ENCODE measurements at places on chromosomes 5 and 9.

- no peak for DNase-seq
Observed at GRCh38 chr9:135587658-135588057, 26.1 kb downstream of the PAEP start.

DNA sequence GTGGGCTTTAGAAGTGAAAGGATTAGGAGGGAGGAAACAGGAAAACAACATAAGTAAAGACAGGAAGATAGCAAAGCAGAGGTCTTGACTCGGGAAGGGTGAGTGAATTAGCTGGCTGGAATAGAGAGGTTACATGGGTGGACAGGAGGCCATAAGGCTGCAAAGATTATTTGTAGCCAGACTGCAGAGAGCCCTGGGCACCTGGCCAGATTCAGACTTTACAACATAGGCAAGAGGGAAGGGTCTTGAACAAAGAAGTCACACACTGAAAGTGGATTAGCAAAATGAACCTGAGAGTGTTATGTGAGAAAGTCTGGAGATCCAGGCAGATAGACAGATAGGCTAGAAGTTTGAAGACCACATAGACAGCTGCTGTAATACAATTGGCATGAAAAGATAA, 29.7 kb upstream of the CER1 start:
- DNase-seq, result peak; percentile 47

DNA sequence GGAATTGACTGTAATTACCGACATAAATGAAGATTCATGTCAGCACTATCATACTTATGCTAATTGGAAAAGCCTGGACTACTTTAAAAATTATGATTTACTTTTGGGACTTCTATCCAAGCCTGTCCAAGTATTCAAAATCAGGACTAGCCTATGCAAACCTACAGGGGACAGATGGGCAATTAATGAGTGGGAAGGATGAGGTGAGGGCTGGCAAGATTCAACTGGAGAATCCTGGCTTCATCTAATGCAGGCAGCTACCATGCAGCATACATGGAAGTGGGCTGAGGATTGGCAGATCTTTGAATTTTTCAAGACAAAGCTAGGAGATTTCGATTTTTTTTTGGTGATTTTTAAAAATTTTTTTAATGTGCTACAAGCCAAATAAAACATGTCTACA, 532.6 kb downstream of the CSNK1G3 start:
- no peak for DNase-seq

GRCh38 chr5:174849426-174849825, 125.0 kb downstream of the MSX2 start:
- DNase-seq, result no peak

DNA sequence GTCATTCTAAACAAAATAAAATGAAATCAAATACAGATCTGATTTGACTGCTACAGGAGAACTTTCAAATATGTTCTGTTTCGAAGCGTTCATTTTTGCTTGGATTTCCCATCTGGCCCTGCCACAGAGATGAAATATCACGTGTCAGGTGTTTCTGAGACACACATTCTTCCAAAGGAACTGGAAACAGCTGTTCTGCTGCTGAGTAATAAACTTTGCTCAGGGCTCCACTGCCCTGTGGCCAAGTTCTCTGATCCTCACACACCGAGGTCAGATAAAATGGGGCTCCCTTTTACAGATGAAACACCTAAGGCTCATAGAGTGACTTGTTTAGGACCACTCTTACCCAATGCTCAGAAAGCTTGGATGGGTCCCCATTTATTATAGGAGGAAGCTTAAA, 42.5 kb downstream of the FRMPD1 start:
- DNase-seq, result no peak

DNA sequence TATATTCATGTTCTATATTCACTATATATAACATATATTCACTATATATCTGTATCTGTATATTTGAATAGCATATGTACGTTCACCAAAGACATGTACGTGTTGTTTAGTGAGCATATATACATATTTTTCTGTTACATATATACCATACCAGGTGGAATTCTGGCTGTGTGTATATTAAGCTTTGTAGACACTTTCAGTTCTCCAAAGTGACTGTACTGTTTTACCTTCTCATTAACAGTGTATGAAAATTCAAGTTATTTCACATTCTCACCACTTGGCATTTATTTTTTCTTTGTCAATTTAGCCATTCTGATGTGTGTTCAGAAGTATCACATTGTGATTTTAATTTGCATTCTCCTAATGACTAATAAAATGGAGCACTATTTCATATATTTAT, 52.2 kb downstream of the DROSHA start:
- no peak for DNase-seq

DNA sequence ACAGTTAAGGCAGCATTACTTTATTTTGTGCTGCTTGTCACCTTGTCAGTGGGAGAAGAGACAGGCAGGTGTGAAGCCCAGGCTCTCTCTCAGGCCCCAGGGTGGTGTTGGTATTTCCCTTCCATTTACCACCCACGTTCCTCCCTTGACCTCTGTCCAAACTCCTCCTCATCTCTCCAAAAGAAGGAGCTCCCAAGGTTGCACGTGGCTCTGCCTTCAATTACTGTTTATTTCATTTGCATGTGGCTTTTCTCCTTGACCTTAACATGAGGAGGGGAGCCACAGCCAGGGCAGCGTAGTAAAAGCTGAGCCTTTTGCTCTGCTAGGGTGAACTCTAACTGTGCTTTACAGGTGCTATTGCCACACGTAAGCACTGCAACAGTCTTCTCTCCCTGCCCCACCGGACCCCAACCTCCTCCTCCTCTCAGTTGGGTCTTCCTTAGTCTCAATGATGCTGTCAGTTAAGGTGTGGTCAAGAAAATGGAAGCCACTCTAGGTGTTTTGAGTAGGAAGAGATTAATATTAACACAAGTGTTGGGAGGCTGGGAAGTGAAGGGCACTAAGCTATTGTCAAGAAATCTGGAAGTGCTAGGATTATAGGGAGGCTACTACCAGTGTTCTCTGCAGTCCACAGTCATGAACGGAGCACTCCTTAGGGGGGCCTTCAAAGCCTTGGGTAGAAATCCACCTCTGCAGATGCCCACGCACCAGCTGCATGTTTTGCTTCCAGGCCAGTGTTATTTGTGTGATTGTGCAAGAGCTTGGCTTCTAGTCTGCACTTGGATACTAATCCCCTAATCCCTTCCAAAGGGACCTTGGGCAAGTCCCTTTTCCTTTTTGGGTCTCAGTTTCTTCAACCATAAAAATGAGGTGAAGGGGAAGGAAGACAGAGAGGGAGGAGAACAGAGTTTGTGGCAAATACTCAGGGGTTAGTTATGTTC, 3.9 kb upstream of the ALDH1B1 start:
- no peak for DNase-seq

DNA sequence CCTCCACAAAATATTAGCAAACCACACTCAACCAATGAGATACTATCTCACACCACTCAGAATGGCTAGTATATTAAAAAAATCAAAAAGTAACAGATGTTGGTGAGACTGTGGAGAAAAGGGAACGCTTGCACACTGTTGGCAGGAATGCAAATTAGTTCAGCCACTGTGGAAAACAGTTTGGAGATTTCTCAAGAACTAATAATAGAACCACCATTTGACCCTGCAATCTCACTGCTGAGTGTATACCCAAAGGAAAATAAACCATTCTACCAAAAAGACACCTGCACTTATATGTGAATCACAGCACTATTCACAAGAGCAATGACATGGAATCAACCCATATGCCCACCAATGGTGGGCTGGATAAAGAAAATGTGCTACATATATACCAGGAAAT, 393.5 kb downstream of the PDE4D start:
- no peak for DNase-seq

GRCh38 chr9:20353931-20354652, 268.2 kb downstream of the MLLT3 start:
- DNase-seq, result no peak

DNA sequence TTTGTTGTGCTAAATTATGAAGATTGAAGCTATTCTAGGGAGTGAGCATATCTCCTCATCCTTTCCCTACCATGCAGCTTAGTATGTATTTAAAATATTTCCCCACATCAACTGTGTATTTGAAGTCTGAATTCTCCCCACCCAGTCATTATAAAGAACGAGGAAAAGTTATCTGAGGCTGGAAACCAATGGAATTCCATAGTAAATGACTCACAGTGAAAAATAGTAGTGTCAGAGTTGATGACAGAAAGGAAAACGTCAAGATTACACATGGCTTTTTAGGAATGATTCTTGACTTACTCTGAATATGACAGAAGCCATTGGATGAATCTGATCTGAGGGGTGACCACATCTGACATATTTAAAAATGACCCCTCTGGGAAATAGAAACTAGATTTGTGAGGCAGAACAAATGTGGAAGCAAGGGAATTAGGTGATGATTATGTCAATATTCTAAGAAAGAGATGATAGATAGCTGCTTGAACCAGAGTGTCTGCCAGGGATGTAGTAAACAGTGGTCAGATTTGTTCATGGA, 1768.9 kb upstream of the CDH9 start:
- no peak for DNase-seq

GRCh38 chr9:444528-444927, 229.9 kb downstream of the DOCK8 start:
- DNase-seq, result no peak

GRCh38 chr5:143976055-143976454, 164.1 kb downstream of the HMHB1 start:
- DNase-seq, result no peak

- DNase-seq, result no peak
Observed at GRCh38 chr5:79122973-79123372, 11.4 kb downstream of the BHMT start.

GRCh38 chr5:89584339-89584956, 701.5 kb upstream of the MEF2C start:
- no peak for DNase-seq

GRCh38 chr5:126981701-126982100, 48.7 kb downstream of the MARCHF3 start:
- no peak for DNase-seq

DNA sequence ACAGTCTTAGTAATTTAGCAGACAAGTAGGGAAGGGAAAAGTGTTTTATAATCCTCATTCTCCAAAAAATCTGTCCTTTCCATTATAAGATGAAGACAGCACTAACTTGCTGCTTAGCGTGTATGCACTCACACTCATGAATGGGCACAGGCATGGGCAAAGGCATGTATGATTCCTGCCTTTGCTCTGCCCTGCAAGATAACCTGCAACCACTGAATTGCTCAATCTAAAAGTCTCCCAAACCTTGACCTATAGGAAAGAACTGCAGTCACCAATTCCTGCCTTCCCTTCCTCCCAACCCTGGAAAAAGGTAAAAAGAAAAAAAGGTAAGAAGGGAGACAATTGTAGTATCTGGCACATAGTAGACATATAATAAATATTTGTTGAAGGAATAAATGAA, 40.8 kb downstream of the ELL2 start:
- no peak for DNase-seq

GRCh38 chr9:109805050-109805449, 25.1 kb downstream of the PALM2AKAP2 start:
- no peak for DNase-seq

DNA sequence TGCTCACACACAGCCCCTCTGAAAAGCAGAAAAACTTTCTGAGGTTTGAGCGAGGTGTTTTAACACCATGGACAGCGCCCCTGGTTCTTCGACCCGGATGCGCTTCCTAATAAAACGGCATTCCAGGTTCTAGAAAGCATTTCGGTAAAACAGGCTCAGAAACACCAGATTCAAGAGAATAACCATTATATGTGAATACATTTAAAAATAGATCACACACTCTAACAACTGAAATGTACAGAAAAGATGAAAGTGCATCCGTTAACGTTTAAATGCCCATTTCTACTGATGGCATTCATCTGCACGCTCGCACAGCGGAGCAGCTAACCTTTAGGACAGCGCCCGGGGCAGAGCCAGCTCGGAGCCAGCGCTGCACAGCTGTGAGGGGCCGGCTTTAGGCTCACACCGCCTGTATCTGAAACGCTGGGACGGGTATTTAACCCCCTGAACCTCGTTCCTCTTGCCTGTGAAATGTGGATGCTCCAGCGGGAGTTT, 26.3 kb upstream of the TENT4A start:
- DNase-seq, result no peak

DNA sequence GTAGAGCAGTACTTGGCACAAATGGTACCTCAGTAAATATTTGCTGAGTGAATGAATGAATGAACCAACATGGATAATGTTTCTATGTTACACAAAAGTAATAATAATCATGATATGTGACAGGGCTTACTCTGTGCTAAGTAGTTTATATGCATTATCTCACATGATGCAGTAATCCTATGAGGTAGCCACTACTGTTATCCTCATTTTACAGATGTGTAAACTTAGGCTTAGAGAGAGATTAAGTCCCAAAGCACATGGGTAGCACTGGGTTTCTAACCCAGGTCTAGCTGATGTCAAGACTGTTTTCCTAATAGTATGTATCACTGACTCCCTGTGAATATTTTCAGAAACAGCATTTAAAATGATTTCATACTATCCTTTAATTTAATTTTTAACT, 44.1 kb upstream of the VDAC1 start:
- no peak for DNase-seq

DNA sequence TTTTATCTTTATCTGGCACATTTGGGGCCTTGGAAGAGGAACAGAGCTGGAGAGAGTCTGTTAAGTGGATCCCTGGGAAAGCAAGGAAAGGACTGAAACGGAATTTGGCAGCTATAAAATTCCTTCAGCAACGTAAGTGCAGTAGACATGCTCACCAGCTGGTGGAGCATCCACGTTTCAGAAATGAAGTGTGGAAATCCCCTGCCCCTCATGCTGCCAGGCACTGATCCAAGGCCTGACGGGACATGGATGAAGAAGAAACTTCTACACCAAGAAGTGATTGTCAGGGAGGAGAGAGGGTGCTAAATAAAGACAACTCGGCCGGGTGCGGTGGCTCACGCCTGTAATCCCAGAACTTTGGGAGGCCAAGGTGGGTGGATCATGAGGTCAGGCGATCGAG, 209.3 kb downstream of the ROR2 start:
- no peak for DNase-seq

Data from BE2C (cell line).